ENCODE measurements at places on chromosomes 3 and 15.

DNA sequence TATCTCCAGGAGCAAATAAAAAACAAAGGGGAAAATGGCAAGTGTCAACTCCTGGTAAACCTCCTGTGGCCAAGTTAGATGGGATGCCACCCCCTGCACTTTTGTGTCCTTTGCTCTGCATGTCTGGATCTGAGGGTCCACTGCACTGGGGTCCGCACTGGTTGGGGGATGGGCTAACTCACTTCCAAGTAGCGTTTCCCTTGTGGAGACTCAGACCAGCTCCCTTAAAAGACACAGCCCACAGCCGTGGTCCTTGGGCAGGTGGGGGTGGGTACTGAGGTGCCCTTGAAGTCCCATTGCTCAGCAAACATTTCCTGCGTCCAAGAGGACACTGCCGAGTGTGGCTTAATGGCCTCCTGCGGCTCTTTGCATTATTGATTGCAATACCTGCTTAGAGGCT lies 188.2 kb downstream of the MEGF11 start:
- DNase-seq = no peak

- DNase-seq = no peak
These were observed 20.2 kb upstream of the IMPG2 start for GRCh38 chr3:101340591-101340990.

GRCh38 chr3:97721446-97721845 lies 43.1 kb upstream of the ARL6 start:
- no peak for DNase-seq

DNA sequence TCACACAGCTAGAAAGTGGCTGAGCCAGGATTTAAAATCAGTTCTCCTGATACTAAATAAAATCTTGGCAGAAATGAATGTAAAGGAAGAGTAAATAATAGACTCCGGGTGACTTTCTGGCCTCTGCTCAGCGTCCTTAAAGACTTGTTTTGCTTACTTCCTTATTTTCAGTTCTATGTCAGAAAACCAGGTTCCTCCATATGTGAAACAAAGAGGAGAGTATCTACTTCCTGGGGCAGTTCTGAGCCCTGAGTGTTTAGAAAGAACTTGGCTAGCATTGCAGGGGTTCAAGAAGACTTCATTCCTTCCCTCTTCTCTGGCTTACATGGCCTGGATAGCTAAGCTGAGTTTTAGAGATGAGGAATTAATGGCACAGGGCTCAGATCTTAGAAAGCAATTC lies 222.8 kb upstream of the TLE3 start:
- no peak for DNase-seq

DNA sequence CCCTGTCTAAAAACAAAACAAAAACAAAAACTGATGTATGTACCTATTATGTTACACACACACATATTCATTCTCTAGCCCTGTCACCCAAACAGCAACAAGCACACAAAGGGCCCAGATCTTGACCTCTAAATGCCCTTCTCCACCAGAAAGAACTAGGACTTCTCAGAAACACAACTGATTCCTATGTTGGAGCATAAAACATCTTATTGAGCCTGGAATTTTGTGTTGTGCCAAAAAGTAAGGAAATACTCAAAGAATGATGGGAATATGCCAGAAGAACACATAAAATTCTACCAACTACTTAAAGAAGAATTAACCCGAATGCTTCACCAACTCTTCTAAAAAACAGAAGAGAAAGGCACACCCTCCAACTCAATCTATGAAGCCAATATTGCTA lies 66.7 kb upstream of the OCA2 start:
- no peak for DNase-seq

GRCh38 chr3:78846718-78847117 lies 921.1 kb downstream of the ROBO1 start:
- no peak for DNase-seq

GRCh38 chr3:57160076-57160764 lies 4.9 kb downstream of the IL17RD start:
- no peak for DNase-seq

GRCh38 chr3:193650585-193650984 lies 57.6 kb downstream of the OPA1 start:
- DNase-seq = no peak

GRCh38 chr15:28948036-28948435 lies 62.3 kb downstream of the APBA2 start:
- DNase-seq = no peak

GRCh38 chr3:171791692-171792076 lies 18.6 kb downstream of the PLD1 start:
- no peak for DNase-seq

DNA sequence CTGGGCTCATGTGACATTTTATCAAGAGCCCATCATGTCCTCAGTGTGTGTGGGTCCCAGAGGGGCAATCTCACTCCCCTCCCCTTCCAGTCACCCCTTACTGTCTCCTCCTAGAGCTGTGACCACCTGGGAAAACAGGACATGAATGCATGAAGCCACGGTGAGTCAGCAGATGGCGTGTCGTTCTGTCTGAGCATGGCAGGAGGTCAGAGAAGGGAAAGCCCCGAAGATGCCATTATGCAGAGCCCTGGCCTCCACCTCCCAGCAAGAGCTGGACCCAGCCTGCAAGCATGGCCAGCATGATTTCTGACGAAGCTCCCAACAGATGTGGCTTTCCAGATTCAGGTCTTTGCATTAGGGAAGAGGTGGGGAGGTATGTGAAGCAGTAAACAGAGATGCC lies 118.5 kb downstream of the TLE3 start:
- no peak for DNase-seq

- DNase-seq = no peak
These were observed 182.8 kb upstream of the TOPAZ1 start for GRCh38 chr3:44058868-44059203.

GRCh38 chr3:69326855-69327300 lies 59.0 kb downstream of the FRMD4B start:
- no peak for DNase-seq
